Stomach (tissue), 19 donors: ENCODE measurements at places on chromosomes 16 and 17. TPM values are rescaled to one million over a fixed set of nuclear protein-coding genes. Genes with fewer than 3 reads are reported as not detected.

GRCh38 chr17:30413109-30413508 is 34.4 kb downstream of the CPD start:
- H3K36me3 ChIP-seq = peaks cover 8% of the 10 kb centered on the region
- no peak overlapping the region for H3K4me3 ChIP-seq
- no peak for DNase-seq
- H3K4me1 ChIP-seq = peaks cover 18% of the 10 kb centered on the region
- no peak overlapping the region for H3K27ac ChIP-seq

The CCDC144A gene
- 70.1 TPM for total RNA-seq

DNA sequence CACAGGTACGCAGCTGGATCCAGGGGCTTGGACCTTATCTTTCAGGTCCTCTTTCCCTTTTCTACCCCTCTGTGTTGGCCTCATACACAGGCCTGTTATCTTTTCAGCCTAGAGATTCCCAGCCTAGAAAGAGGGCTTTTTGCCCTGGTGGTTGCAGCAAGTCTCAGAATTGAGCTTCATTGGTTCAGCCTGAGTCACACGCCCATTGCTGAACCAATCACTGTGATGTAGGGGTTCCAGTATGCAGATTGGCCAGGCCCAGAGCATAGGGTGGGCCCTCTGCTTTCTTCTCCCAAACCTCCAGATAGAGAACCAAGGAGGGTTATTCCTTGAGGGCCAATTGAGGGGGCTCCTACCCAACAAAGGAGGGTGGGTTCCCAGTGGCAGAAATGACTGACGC is 32.8 kb downstream of the GPT2 start:
- peaks cover 26% of the 10 kb centered on the region for H3K4me1 ChIP-seq
- H3K4me3 ChIP-seq = no peak overlapping the region
- no peak overlapping the region for H3K27ac ChIP-seq

GRCh38 chr17:15091825-15092224 is 173.3 kb downstream of the PMP22 start:
- no peak overlapping the region for H3K27ac ChIP-seq
- H3K4me1 ChIP-seq = no peaks in the 10 kb centered on the region
- no peak for DNase-seq
- no peak overlapping the region for H3K4me3 ChIP-seq

GRCh38 chr17:75647061-75647460 is 13.8 kb downstream of the SMIM5 start:
- peak overlapping the region; percentile 96 for H3K27ac ChIP-seq
- H3K27me3 ChIP-seq = no peaks in the 10 kb centered on the region
- H3K4me3 ChIP-seq = peak overlapping the region; percentile 1
- DNase-seq = no peak

GRCh38 chr16:3356118-3356517 is 429 bp downstream of the OR2C1 start:
- no peak for DNase-seq
- H3K4me1 ChIP-seq = no peaks in the 10 kb centered on the region
- no peak overlapping the region for H3K4me3 ChIP-seq
- H3K27ac ChIP-seq = no peak overlapping the region
- peaks cover 14% of the 10 kb centered on the region for H3K27me3 ChIP-seq

The GNGT2 gene
- total RNA-seq = not detected

DNA sequence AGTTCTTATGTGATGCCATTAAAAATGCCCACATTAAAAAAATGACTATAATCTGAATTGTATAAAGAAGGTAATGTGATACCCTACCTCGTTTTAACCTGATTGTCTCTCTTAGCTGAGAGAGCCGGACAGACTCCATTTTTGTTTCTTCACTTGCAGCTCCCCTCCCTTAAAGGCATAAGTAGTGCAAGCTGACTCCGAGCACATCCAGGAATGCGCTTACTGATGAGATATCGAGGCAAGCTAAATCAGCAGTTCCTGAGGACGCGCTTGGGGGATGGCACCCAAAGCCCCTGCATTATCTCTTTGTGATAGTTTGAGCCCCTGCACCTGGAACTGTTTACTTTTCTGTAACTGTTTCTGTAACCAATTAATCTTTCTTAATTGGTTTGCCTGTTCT is 6.3 kb downstream of the KRT24 start:
- H3K27me3 ChIP-seq = peaks cover 10% of the 10 kb centered on the region
- no peak overlapping the region for H3K4me3 ChIP-seq
- DNase-seq = no peak
- no peak overlapping the region for H3K27ac ChIP-seq

GRCh38 chr17:68541816-68542215 is 29.6 kb downstream of the PRKAR1A start:
- peak overlapping the region; percentile 79 for H3K27ac ChIP-seq
- no peaks in the 10 kb centered on the region for H3K4me1 ChIP-seq
- H3K36me3 ChIP-seq = peaks cover 46% of the 10 kb centered on the region
- H3K27me3 ChIP-seq = no peaks in the 10 kb centered on the region
- no peak overlapping the region for H3K4me3 ChIP-seq
- DNase-seq = no peak

The MYH2 gene
- total RNA-seq = 0.18 TPM

DNA sequence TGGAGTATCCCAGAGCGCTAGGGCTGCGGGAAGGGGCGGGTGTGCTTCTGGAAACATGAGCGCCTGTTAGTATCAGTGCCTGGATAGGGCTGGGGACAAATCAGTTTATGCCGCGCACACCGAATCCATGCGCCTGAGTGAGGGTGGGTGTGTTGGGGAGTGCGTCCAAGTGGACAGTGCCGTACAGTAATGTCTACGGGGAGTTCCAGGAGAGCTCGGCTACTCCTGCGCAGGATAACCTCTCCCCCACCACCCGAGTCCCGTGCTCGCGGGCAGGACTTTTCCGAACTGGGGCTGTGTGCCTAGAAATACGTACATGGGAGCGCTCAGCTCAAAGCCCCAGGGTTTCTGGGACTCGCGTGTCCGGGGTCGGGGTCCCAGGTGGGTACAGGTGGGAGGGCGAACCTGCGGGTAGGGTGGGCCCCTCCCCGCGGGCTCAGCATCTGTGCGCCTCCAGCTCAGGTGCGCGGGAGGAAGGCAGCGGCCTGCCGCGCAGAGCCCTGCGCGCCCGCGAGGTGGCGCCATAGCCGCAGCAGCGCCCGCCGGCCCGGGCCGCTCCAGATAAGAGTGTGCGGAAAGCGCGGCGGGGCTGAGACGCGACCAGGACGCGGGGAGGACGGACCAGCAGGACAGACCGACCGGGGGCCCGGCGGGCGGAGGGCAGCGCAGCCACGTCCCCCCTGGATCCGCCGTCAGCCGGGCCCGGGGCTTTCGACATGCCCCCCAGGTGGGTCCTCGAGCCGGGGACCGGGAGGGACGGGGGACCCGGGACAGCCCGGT is at the start of gene HIC1:
Gene HIC1 (plus strand): TSS at position 592 of the 780 bp plus-strand sequence. CDS start 1,588 bp downstream, outside the sequence.
- peaks cover 70% of the 10 kb centered on the region for H3K27me3 ChIP-seq
- peaks cover 86% of the 10 kb centered on the region for H3K4me1 ChIP-seq
- H3K4me3 ChIP-seq = peak within 1 kb of the TSS; percentile 69
- H3K36me3 ChIP-seq = peaks cover 3% of the 10 kb centered on the region

The HSPB9 gene
- total RNA-seq = not detected

The C17orf67 gene
- total RNA-seq = 1.8 TPM

DNA sequence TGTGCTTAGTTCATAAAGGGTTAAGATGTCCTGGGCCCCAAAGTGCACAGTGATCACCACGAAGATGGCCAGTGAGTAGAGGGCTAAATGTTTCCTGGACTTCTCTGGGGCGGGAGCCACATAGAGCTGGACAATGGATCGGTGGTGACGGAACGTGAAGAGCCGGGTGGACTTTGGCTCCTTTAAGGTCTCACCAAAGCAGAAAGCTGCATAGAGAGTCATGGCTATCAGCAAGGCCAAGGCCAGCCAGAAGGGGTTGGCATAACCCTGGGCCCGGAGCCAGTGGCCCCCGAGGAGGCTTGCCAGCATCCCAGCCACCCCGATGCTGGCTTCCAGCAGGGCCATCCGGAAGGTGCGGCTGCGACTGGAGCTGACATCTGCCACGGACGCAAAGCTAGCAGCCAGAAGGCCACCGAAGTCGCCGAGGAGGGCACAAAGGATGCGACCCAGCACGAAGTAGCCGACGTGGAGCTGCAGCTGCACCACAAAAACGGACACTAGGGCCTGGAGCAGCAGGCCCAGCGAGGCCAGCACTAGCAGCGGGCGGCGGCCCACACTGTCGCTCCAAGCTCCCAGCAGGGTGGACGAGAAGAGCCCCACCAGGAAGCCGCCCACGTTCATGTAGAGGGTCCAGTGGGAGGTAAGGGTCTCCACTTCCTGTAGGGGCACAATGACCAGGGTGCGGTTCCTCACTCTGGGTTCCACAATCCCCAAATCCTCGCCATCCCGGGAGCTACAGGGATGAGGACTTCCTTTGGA is 1.0 kb downstream of the SLC46A1 start:
- H3K27ac ChIP-seq = peak overlapping the region; percentile 26
- DNase-seq = peak; percentile 50
- H3K36me3 ChIP-seq = peaks cover 26% of the 10 kb centered on the region
- no peaks in the 10 kb centered on the region for H3K27me3 ChIP-seq
- peaks cover 27% of the 10 kb centered on the region for H3K4me1 ChIP-seq

The QPRT gene
- total RNA-seq = 114 TPM

DNA sequence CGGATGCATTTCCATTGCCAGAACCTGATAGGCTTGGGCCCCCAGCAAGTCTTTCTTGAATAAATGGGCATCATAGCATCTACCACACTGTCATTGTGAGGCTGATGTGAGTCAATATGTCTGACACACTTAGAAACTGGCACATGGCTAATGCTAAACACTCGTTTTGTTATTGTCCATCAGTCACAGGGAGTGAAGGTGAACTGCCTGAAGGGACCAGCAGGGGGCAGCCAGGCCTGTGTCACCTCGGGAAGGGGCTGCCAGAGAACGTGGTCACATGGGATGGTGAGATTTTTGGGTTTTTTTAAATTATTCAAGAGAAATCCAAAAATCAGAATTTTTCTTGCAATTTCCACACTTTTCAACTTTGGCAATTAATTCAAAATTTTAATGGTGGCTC is 831 bp upstream of the RCVRN start:
- no peak overlapping the region for H3K27ac ChIP-seq
- no peak overlapping the region for H3K4me3 ChIP-seq
- no peak for DNase-seq
- H3K36me3 ChIP-seq = no peaks in the 10 kb centered on the region

The KCNJ16 gene
- 12.9 TPM for total RNA-seq

GRCh38 chr16:89289428-89290395 is 72.2 kb downstream of the ZNF778 start:
- H3K4me1 ChIP-seq = peaks cover 34% of the 10 kb centered on the region
- H3K36me3 ChIP-seq = peaks cover 70% of the 10 kb centered on the region
- no peaks in the 10 kb centered on the region for H3K27me3 ChIP-seq
- DNase-seq = peak; percentile 83
- H3K27ac ChIP-seq = peak overlapping the region; percentile 20

The KCNAB3 gene
- total RNA-seq = 7.8 TPM

- no peak overlapping the region for H3K4me3 ChIP-seq
- H3K27me3 ChIP-seq = peaks cover 21% of the 10 kb centered on the region
- H3K27ac ChIP-seq = no peak overlapping the region
Measured at GRCh38 chr16:19166500-19166899, 1.5 kb upstream of the SYT17 start.

DNA sequence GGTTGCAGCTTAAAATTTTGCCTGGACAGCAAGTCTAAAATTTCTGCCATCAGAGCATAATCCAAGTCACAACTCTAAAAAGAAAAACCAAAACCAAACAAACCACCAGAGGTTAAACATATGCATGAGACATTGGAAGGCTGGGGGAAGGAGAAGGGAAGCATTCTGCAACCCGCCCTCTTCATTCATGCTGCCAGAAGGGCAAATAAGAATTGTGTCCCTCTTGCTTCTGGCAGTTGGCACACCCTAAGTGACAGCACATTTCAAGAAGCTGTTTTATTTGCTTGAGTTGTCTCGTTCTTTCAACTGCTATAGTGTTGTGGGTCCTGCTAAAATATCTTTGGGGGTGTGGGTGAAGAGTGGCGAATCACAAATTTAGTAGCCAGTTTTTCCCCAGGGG is 99.6 kb downstream of the SKAP1 start:
- no peak overlapping the region for H3K4me3 ChIP-seq
- peaks cover 13% of the 10 kb centered on the region for H3K27me3 ChIP-seq
- no peak overlapping the region for H3K27ac ChIP-seq
- no peaks in the 10 kb centered on the region for H3K36me3 ChIP-seq
- DNase-seq = no peak

The KRTAP4-1 gene
- total RNA-seq = not detected

The EIF5A gene
- total RNA-seq = 137 TPM

DNA sequence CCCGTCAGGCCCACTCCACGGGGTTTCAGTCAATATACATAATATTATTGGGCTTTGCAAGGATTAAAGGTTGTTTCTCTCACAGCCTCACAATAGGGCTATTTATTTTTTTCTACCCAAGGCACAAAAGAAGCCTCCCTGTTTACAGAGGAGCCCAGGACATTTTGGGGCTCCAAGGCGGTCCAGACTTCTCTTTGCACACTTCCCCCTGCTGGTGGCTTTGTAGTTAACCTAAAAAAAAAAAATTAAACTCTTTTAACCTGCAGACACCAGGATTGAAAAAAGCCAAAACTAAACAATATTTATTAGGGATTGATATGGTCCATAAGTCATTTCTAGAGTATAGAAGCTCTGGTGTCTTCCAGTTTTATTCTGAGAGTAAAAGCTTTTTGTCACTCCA is 169.7 kb upstream of the ZFHX3 start:
- no peaks in the 10 kb centered on the region for H3K36me3 ChIP-seq
- no peak overlapping the region for H3K4me3 ChIP-seq
- DNase-seq = no peak
- H3K27ac ChIP-seq = no peak overlapping the region
- no peaks in the 10 kb centered on the region for H3K27me3 ChIP-seq
- no peaks in the 10 kb centered on the region for H3K4me1 ChIP-seq

DNA sequence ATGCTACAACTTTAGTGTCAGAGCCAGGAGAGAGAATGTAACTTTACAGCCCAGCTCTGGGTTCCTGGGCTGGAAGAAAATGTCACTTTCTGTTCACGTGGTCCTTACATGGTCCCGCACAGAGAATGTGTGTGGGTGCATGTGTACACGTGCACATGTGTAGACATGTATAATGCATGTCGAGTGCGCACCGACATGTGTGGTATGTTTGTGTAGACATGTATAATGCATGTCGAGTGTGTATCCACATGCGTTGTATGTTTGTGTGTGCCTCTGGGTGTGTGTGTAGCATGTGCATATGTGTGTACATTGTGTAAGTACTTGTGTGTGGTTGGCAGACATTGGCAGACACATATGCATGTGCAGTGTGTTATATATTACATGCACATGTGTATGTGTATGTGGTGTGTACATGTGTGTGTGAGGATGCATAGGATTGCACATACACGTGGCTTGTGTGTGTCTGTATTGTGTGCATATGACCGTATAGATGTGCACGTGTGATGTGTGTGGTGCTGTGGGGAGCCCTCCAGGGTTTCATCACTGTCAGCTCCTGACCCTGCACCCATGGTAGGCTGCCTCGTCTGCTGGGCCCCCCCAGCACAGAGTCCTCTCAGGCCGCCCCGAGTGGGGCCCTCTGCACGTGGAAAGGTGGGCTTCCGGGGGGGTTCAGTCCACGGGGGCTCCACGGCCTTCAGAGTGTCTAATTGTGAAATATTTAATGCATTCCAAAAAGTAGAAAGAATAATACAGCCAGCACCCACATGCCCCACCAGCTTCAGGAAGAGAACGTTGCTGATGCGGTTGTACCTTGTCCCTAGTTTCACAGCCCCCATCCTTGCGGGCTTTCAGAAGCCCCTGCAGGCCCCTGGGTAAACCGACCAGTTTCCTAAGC is 214.2 kb upstream of the GSE1 start:
- no peak overlapping the region for H3K4me3 ChIP-seq
- no peak overlapping the region for H3K27ac ChIP-seq
- peaks cover 38% of the 10 kb centered on the region for H3K4me1 ChIP-seq
- H3K27me3 ChIP-seq = no peaks in the 10 kb centered on the region
- H3K36me3 ChIP-seq = no peaks in the 10 kb centered on the region

- H3K36me3 ChIP-seq = no peaks in the 10 kb centered on the region
- no peak for DNase-seq
- H3K4me3 ChIP-seq = no peak overlapping the region
- no peak overlapping the region for H3K27ac ChIP-seq
- H3K4me1 ChIP-seq = peaks cover 17% of the 10 kb centered on the region
Measured at GRCh38 chr17:78537217-78537860, 39.9 kb downstream of the DNAH17 start.
